ENCODE measurements at places on chromosomes 16 and 17.

GRCh38 chr17:74848656-74849399, 10.9 kb downstream of the GRIN2C start:
- DNase-seq: no peak

- no peak for DNase-seq
Measured at GRCh38 chr17:50690887-50691549, 16.7 kb downstream of the ANKRD40 start.

DNA sequence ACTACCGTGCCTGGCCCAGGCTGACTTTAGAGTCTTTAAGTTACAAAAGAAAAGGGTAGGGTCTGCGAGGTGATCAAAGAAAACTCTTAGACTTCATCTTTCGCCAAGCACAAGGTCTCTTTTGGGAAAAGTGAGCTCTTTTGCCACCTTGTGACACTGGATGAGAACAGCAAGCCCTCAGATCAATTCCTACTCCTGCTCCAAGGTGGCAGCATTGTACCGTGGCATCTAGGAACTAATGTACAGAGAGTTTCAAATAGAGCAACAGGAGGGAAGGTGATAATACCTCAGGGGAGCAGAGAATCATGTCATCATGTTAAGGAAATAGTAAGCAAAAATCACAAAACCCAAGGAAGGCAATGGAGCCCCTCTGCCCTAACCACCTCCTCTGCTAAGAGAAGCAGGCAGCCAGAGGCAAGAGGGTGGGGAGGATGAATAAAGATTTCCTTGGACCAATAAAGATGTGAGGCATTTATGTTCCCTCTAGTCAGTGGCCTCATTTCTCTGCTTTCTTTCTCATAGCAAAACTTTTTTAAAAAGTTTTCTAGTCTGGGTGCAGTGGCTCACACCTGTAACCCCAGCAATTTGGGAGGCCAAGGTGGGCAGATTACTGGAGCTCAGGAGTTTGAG, 2.1 kb upstream of the C17orf78 start:
- DNase-seq: peak; percentile 76

DNA sequence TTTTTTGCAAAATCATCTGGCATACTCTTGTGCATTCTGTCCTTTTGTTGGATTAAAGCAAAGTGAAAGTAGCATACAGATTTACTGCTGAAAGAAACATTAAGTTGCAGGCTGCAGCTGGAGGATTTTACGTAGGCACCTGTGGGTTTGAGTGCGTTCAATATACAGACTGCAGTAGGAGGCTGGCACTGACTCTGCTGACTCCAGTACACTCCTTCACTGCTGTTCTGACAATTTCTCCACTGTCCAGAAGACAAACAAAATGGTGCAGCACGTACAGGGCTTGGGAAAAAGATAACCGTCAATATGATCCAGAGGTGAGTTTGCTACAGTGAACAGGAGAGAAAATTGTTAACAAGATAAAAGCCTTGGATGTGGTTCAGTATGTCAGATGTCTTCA, 73.3 kb downstream of the TANC2 start:
- no peak for DNase-seq

DNA sequence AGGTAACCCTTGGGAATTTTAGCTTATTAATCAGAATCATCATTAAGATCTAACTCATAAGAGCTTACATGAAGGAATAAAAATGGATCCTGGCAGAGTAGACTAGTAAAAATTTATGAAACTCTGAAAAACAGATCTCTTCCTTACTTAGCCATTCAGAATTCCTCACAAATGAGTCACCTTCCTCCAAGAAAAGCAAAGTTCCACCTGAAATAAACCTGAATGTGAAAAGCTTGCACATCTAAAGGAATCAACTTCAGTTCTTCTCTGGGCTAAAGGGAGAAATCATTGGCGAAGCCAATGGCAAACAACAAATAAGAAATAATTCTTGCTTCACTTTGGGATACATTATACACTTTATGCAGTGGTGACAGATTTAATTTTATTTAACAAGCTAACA, 22.7 kb downstream of the MYO1D start:
- no peak for DNase-seq

GRCh38 chr16:11024333-11025053, 80.1 kb downstream of the CLEC16A start:
- no peak for DNase-seq

- peak; percentile 73 for DNase-seq
Measured at GRCh38 chr16:66344533-66345145, 21.9 kb upstream of the CDH5 start.

- no peak for DNase-seq
Measured at GRCh38 chr17:77666881-77667395, 291.6 kb upstream of the TNRC6C start.

- DNase-seq: peak; percentile 60
Measured at GRCh38 chr17:17445925-17446665, 30.7 kb upstream of the MED9 start.

GRCh38 chr16:51624080-51624775, 473.2 kb upstream of the SALL1 start:
- no peak for DNase-seq
